ENCODE measurements at places on chromosomes 16 and 17. TPM values are rescaled to one million over a fixed set of nuclear protein-coding genes. Genes with fewer than 3 reads are reported as not detected.

CACNG1 gene
- total RNA-seq, result not detected

NEUROD2 gene
- not detected for total RNA-seq

NATD1 gene
- total RNA-seq, result 5.0 TPM

CD300LB gene
- not detected for total RNA-seq

NHERF2 gene
- total RNA-seq, result 39.7 TPM

LAT gene
- total RNA-seq, result 2.4 TPM

GNGT2 gene
- total RNA-seq, result not detected

CD300E gene
- total RNA-seq, result not detected

PITPNC1 gene
- 9.2 TPM for total RNA-seq

MYH8 gene
- total RNA-seq, result not detected

Data from GM23248 (cell line).